Hair follicular keratinocyte (primary cell): ENCODE measurements at places on chromosomes 7 and 10. TPM values are rescaled to one million over a fixed set of nuclear protein-coding genes. Genes with fewer than 3 reads are reported as not detected.

The PRKAG2 gene
- total RNA-seq, result 17.3 and 20.6 TPM in 2 replicates

The THSD7A gene
- total RNA-seq, result not detected in 2 replicates

The SLC39A12 gene
- total RNA-seq, result not detected in 2 replicates

The CAV1 gene
- total RNA-seq, result 561 and 764 TPM in 2 replicates

The MYPN gene
- total RNA-seq, result 0.08 TPM in 1 of 2 replicates, not detected in the other

The GTF2IRD1 gene
- total RNA-seq, result 12.5 and 14.4 TPM in 2 replicates

The SHH gene
- total RNA-seq, result not detected in 2 replicates

The UBTD1 gene
- 25.9 and 28.3 TPM in 2 replicates for total RNA-seq

The EPDR1 gene
- 0.15 TPM in 1 of 2 replicates, not detected in the other for total RNA-seq

The PNLIP gene
- not detected in 2 replicates for total RNA-seq

The ITPRID1 gene
- total RNA-seq, result not detected in 2 replicates

The PHKG1 gene
- 0.08 TPM in 1 of 2 replicates, not detected in the other for total RNA-seq

The LZTS2 gene
- total RNA-seq, result 45.0 and 52.0 TPM in 2 replicates

The CALCR gene
- total RNA-seq, result not detected in 2 replicates

The TNS3 gene
- total RNA-seq, result 3.1 and 5.7 TPM in 2 replicates
